ENCODE measurements at places on chromosomes 3 and 15.

DNA sequence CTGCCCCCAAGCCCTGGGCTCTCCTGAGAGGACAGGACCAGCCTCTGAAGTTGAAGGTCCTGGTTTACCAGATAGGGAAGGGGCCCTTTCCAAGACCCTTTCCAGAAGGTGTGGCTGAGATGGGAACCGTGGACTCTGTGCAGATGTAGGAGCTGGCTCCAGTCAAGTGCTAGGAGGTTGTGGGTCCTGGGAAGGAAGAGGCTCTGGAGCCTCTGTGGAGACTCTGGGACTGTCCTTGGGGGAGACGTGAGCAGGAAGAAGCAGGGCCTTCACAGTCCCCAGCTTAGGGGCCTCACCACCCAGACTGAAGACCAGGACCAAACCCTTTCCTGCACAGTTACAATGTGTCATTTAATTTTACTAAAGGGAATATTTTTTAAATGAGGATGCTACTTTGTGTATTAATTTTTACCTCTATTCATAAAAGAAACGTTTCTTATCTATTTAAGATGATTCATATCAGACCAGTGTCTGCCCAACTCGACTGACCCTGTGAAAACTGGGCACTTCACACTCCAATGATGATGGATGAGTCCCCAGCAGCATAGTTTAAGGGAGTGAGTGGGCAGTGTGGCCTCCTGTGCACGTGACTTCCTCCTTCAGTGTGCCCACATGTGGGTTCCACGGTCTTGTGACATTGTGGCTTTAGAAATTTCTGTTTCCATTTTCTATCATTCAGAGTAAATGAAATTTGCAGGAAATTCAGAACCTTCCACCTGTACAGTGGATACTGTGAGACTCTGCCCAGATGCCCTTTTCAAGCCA lies 10.9 kb downstream of the CCR5AS start:
- no peak overlapping the region for H3K4me3 ChIP-seq
- H3K4me1 ChIP-seq, result no peaks in the 10 kb centered on the region
- no peak overlapping the region for H3K27ac ChIP-seq
- H3K27me3 ChIP-seq, result peaks cover 13% of the 10 kb centered on the region

DNA sequence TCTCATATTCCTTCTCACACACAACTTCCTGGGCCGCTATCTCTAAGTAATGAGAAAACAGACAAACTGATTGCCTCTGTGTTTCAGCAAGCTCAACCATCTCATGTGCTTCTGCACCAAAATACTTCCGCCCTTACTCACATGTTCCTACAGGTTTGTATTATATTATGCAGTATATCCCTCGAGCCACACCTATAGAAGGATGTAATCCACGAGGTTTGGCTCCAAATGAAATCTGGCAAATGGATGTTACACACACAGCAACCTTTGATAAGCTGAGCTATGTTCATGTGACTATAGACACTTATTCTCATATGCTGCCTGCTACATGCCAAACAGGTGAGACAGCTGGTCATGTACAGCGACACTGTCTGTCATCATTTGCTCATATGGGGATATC lies 22.6 kb downstream of the CCRL2 start:
- H3K4me3 ChIP-seq, result no peak overlapping the region
- H3K27ac ChIP-seq, result peak overlapping the region; percentile 35
- no peaks in the 10 kb centered on the region for H3K27me3 ChIP-seq
- DNase-seq, result no peak
- H3K36me3 ChIP-seq, result no peaks in the 10 kb centered on the region

DNA sequence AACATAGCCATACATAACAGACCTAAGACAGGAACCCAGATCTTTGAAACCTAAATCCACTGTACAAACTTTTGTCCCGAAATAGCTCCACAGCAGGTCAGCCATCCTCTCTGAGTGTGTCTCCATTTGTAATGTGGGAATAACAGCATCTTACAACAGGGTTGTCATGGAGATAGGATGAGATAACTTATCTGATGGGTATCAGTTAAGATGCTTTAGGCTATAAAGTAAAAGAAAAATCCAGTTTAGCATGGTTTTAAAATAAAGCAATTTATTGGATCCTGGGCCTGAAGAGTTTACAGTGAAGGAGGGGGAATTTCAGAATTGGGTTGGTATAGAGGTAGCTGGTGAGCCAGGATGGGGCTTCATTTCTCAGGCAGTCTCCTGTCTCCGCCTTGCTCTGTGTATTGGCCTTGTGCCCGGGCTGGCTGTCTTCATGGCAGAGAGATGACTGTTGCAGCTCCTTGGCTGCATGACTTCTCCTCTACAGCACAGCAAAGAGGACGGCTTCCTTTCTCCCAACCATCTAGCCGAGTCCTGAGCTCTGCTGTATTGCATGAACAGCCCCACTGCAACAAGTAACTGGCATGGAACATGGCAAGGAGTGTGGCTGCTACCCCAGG lies 131.9 kb upstream of the PROK2 start:
- H3K27me3 ChIP-seq, result peaks cover 10% of the 10 kb centered on the region
- H3K36me3 ChIP-seq, result no peaks in the 10 kb centered on the region
- H3K27ac ChIP-seq, result no peak overlapping the region
- DNase-seq, result no peak
- H3K4me1 ChIP-seq, result no peaks in the 10 kb centered on the region
- no peak overlapping the region for H3K4me3 ChIP-seq

DNA sequence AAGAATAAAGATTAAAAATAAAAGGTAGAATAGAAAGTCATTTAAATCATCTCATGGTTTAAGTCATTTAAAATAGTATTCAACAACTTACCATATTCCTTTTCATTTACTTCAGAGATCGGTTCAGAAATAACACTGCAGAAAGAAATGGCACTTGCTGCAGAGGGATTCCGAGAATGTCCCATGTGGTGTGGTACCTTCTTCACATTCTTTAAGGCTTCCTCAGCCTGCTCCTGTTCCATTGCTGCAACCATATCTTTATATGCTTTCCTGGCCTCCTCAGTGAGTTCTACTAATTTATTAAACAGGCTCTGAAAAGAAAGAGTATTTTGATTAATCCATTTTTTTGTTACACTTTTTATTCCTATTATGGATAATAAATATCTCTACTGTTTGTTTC lies 32.6 kb upstream of the SHC4 start:
- H3K36me3 ChIP-seq, result peaks cover 44% of the 10 kb centered on the region
- no peak overlapping the region for H3K4me3 ChIP-seq
- H3K27me3 ChIP-seq, result no peaks in the 10 kb centered on the region
- no peaks in the 10 kb centered on the region for H3K4me1 ChIP-seq

- no peaks in the 10 kb centered on the region for H3K27me3 ChIP-seq
- DNase-seq, result no peak
- H3K36me3 ChIP-seq, result peaks cover 7% of the 10 kb centered on the region
- H3K27ac ChIP-seq, result no peak overlapping the region
- peaks cover 52% of the 10 kb centered on the region for H3K4me1 ChIP-seq
- no peak overlapping the region for H3K4me3 ChIP-seq
These were observed 68.7 kb downstream of the SRGAP3 start for GRCh38 chr3:9180764-9181117.

- H3K27me3 ChIP-seq, result peaks cover 17% of the 10 kb centered on the region
- no peaks in the 10 kb centered on the region for H3K36me3 ChIP-seq
- no peaks in the 10 kb centered on the region for H3K4me1 ChIP-seq
- no peak overlapping the region for H3K4me3 ChIP-seq
- DNase-seq, result no peak
- no peak overlapping the region for H3K27ac ChIP-seq
These were observed 20.0 kb downstream of the ATP2B2 start for GRCh38 chr3:10485380-10485779.

GRCh38 chr3:173913974-173914421 lies 516.5 kb downstream of the NLGN1 start:
- H3K4me3 ChIP-seq, result no peak overlapping the region
- peaks cover 32% of the 10 kb centered on the region for H3K4me1 ChIP-seq
- DNase-seq, result no peak

DNA sequence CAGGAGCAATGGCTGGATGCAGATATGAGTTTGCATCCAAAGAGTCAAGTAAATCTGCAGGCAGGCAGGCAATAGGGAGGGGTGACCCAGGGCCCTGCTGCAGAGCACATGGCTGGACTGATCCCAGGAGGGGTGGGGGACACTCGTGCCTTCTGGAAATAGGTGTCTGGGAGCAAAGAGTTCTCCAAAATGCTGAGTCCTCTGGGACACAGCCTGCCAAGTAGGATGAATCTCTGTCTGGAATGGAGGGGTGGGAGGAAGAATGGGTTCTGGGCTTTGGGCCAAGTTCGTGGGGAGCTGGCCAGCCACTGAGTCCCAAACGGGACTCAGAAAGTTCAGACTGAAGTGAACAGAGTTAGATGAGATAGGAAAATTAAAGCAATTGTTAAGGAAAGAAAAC lies 214.5 kb downstream of the MTHFS start:
- no peak overlapping the region for H3K4me3 ChIP-seq
- no peak for DNase-seq
- H3K27ac ChIP-seq, result no peak overlapping the region
- no peaks in the 10 kb centered on the region for H3K4me1 ChIP-seq
